Fibroblast of upper back skin (primary cell): ENCODE measurements at places on chromosomes 5 and 9.

- DNase-seq, result no peak
Observed at GRCh38 chr5:95554331-95554646, 488 bp downstream of the SKIC3 start.

DNA sequence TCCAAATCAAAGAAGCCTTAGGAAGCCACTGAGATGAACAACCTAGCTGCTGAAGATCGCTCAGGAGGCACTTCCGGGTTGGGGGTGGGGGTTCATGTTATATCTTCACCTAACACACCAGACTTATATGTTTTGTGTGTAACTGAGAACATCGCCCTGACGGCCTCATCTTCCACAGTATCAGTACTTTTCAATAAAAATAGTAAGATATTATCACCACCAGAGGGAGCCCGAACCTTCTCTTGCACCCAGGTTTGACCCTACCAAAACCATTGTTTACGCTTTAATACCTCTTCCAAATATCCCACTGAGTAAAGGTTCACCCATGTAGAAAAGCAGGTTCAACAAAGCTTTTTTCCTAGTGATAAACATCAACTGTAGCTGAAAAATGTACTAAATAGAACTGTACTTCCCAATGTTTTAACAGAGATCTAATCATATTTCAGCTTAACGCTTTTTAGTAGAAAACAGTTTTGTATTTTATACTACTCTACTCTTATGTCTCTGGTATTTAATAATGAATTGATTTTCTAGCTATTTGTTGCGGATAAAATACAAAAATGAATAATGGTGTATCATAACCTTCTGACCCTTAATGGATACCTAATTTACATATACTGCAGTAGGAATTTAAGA lies 244.0 kb downstream of the EPB41L4A start:
- DNase-seq, result peak; percentile 47

GRCh38 chr9:4297151-4297785 lies 2.6 kb downstream of the GLIS3 start:
- DNase-seq, result peak; percentile 89

DNA sequence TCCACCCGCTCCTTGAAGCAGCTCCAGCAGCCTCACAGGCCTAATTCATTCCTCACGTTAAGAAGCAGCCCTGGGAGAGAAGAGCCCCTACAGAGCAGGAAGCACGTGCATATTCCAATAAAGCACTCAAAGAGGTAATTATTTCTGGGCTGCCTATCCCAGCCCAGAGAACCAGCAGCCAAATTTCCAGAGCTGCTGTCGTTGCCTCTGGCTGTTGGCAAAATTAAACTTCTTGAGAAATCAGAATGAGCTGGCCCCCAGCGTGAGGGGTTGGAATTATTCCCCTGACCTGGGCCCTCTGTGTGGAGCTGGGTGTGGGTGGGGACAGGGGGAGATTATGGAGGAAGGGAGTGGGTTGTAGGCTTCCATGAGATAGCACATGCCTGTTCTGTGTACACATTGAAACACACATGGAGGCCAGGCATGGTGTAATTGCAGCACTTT lies 86.8 kb upstream of the HSPA9 start:
- no peak for DNase-seq

- no peak for DNase-seq
Observed at GRCh38 chr5:135391869-135392255, 7.2 kb downstream of the MACROH2A1 start.

GRCh38 chr9:90611568-90611967 lies 31.1 kb downstream of the DIRAS2 start:
- no peak for DNase-seq

DNA sequence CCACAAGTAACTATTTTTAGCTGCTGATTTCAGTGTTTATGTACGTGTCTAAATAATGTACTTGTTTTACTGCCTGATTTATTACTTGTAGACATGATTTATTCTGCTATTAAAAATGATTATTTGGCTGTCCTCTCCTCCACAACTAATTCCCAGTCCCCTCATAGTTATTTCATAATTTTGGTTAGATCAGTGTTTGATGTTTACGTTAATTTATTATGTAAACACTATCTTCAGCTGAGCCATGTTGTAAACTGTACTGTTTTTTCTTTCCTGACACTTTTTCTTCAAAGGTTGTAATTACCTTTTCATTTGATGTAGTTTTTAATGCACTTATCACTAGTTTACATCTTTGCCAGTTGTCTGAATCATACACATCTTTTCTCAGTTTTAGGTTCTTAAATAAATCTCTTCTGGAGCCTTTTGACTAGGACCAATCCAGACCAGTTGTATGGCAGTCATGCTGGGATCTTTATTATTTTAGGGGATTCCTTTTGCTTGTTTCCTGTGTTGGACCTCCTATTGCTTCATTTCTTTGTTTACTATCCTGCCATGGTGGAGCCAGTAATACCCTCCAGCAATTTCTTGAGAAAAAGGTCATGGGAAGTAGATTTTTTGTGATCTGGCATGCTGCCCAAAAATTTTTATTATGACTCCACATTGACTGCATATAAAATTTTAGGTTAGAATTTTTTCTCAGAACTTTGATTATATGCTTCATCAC lies 16.1 kb downstream of the AP3S1 start:
- peak; percentile 25 for DNase-seq

GRCh38 chr9:10806868-10807267 lies 194.1 kb upstream of the PTPRD start:
- DNase-seq, result no peak

DNA sequence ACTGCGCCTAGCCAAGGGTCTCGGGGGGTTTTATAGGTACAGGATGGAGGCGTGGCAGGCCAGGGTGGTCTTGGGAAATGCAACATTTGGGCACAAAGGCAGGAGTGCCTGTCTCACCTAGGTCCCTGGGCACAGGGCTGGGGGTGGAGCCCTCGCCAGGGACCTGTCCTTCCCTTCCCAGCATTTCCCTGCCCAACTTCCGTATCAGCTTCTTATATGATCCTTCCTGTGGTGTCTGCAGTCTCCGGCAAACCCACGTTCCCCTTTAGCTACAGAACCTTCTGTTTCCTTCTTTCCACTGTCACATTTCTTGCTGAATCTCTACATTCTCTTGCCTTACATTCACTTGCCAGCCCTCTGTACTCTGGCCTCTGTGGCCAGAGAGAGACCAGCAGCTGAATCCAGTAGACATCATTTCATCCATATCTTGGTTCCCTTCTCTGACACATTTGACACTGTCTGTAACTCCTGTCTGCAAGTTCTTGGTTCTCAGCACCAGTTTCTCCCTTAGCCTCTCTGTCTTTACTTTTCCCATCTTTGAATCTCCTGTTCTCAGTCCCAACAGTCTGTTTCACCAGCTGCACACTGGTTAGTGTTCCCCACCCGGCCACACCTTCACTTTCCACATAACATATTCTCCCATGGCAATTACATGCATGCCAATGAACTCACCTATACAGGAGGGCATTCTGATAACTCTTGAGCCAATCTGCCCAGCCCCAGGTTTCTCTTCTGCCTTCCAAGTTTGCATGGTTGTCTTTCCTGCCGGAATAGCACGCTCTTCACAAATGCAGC lies 134.7 kb upstream of the ZNF608 start:
- no peak for DNase-seq

GRCh38 chr9:124180557-124180956 lies 77.2 kb upstream of the NEK6 start:
- peak; percentile 65 for DNase-seq

- peak; percentile 23 for DNase-seq
Observed at GRCh38 chr5:114184006-114184405, 177.9 kb upstream of the KCNN2 start.

DNA sequence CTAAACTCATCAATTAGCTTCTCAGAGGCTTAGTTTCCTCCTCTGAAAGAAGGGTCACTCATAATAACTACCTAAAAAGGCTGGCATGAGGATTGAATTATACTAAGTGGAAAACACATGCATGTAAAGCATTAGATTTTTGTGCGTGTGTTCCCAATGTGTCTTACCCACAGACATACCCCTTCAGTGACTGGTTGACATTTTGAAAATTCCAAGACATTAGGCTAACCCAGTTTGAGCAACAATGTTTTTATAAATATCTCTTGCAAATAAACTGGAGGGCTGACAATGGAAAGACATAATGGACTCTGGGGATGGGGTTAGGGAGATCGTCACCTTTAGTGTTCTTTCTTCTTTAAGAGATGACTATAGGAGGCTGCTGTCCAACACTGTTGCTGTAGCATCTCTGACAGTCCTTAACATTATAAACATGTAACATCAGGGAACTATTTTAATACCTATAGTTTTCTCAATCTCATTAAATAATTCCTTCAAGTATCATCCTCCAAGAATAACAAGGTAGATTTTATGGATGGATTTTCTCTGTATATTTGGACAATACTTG lies 24.3 kb downstream of the HMHB1 start:
- DNase-seq, result peak; percentile 67

GRCh38 chr9:111108946-111109345 lies 70.7 kb upstream of the LPAR1 start:
- DNase-seq, result peak; percentile 88

DNA sequence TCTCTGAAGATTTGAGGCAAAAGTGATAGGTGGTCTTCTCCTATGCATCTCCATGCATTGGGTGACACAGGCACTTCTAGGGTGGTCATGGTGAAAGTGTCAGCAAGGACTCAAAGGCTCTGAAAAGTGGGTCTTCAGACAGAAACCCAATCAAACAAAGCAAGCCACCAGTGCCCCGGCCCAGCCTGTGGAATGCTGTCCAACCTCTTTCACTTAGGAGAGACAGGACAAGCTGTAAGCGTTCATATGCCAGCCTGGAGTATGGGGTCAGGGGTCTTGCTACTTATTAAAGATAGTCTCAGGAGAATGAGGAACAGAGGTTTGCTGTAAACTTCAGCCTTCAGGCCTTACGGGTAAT lies 324.5 kb downstream of the GADD45G start:
- DNase-seq, result no peak

DNA sequence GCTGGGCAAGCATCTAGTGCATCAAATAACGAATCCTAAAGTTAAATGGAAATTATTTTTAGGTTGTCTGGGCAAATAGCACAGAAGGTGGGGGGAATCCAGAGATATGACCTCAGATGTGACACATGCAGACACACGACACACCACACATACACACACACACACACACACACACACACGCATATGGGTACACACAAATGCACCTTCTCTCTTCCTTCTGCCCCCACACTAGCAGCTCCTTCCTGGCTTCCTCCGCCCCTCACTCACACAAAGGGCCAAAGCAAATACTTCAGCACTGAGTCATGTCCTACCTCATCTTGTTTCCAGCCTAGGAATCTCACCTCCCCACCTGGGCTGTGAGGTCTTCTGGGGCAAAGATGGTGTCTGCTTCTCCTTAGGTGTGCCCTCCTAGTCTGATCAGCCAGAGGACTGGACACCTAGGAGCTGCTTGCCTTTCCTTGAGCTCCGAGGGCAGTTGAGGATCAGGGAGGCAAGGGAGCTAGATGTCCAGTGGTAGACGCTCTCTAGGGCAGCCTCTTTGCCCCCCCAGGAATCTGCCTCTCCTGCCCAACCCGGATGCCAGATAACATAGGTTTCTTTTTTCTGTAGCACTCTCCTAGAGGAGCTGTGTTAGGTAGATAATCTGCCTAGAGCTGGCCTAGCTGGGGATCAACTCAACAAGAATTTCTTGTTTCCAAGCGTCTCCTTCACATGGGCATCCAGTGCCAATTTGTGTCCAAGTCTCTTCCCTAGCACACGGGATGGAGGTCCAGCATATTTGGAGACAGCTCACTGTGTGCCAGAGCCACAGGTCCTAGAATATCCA lies 14.3 kb upstream of the JADE2 start:
- peak; percentile 58 for DNase-seq

DNA sequence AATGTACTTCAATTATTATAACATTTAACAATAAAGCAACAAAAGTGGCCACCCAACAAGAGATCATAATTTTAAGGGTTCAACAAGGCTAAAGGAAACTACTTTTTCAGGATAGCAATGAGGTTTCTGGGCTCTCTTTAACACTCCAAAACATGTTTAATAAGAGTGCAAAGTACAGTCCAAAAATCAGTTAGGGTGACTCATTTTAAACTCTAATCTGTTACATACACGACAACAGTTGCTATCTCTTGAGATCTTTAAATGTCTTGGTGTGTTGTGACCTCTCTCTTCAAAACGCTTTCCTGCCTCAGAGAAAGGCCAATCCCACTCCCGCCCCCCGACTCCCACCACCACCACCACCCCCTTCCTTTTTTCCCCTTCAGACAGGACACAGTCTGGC lies 11.5 kb downstream of the NFIB start:
- DNase-seq, result no peak

GRCh38 chr5:66174338-66174737 lies 30.2 kb downstream of the SREK1 start:
- peak; percentile 18 for DNase-seq

DNA sequence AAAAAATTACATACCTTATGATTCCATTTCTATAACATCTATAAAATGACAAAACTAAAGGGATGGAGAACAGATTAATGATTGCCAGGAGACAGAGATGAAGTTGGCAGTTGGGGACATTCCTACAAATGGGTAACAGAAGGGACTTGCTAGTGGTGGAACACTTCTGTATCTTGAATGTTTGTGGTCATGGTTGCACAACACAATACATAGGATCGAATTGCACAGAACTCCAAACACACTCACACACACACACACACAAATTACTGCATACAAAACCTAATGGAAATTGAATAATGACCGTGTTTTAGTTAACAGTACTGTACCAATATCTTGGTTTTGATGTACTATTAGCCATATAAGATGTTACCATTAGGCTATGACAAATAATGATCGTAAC lies 330.7 kb upstream of the POU5F2 start:
- peak; percentile 18 for DNase-seq

DNA sequence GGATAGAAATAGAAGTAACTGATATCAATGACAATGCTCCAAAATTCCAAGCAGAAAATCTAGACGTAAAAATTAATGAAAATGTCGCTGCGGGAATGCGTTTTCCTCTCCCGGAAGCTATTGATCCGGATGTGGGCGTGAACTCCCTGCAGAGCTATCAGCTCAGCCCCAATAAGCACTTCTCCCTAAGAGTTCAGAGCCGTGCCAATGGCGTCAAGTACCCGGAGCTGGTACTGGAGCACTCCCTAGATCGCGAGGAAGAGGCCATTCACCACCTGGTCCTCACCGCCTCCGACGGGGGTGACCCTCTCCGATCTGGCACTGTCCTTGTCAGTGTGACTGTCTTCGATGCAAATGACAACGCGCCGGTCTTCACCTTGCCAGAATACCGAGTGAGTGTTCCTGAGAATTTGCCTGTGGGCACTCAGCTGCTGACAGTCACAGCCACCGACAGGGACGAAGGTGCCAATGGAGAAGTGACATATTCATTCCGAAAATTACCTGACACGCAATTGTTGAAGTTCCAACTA lies 818 bp downstream of the PCDHGA10 start:
- no peak for DNase-seq
